A549 treated with GW870086 at 1 μM for 4 hours (cell line): ENCODE measurements at places on chromosomes 7 and 10. TPM values are rescaled to one million over a fixed set of nuclear protein-coding genes. Genes with fewer than 3 reads are reported as not detected.

LIPK gene
- not detected in 5 replicates for total RNA-seq

OR2A42 gene
- not detected in 5 replicates for total RNA-seq

SP8 gene
- not detected in 5 replicates for total RNA-seq

ZNF518A gene
- 4.4 to 8.2 TPM (median 6.8 TPM) in 5 replicates for total RNA-seq

SPDYE16 gene
- not detected in 5 replicates for total RNA-seq

HOXA11 gene
- 0.55 to 0.80 TPM (median 0.70 TPM) in 5 replicates for total RNA-seq

NOS3 gene
- total RNA-seq: 0.35 to 1.2 TPM (median 0.53 TPM) in 5 replicates
